ENCODE measurements at places on chromosomes 6 and 20.
A peak's percentile ranks its signal among the peaks of the same experiment; 100 is the strongest.

- DNase-seq, result no peak
Measured at GRCh38 chr6:48417927-48418326, 306.9 kb upstream of the PTCHD4 start.

GRCh38 chr6:155291291-155291690 lies 23.0 kb downstream of the TFB1M start:
- no peak for DNase-seq

DNA sequence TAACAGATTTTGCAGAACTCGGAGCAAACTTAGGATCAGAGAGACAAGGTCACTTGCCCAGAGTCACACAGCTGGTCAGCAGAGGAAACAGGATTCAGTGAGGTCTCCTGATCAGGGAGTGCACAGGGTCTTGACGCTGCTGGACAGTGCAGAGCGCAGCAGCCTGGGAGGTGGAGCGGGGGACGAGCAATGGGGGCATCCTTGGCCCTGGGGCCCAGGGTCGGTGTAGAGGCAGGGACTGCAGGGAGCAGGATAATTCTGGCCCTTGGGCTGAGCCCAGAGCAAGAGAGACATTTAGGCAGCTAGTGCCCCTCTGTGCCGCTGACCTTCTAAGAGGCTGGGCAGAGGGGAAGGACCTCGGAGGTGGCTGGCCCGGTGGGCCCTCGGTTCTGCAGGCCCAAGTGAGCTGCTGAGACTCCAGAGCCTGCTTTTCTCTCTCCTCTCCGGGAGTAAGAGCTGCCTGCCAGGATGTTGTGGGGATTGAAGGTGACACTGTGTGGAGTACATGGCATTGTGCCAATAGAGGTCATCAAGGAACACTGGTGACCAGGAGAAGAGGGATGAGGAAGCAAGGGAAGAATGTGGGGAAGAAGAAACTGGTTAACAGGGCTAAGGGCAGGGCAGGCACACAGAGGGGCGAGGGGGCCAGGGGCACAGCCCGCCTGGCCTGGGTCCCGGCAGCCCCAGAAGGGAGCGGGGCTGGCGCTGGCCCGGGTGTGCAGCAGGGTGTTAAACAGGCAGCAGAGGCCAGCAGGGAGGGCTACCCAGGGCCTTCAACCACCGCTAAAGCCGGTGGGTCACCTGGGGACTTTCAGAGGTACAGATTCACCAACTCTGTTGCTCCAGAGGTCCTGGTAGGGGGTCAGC lies 122.0 kb downstream of the AGPAT4 start:
- DNase-seq, result no peak

- DNase-seq, result no peak
Measured at GRCh38 chr20:31606804-31607639, 1.9 kb downstream of the ID1 start.

DNA sequence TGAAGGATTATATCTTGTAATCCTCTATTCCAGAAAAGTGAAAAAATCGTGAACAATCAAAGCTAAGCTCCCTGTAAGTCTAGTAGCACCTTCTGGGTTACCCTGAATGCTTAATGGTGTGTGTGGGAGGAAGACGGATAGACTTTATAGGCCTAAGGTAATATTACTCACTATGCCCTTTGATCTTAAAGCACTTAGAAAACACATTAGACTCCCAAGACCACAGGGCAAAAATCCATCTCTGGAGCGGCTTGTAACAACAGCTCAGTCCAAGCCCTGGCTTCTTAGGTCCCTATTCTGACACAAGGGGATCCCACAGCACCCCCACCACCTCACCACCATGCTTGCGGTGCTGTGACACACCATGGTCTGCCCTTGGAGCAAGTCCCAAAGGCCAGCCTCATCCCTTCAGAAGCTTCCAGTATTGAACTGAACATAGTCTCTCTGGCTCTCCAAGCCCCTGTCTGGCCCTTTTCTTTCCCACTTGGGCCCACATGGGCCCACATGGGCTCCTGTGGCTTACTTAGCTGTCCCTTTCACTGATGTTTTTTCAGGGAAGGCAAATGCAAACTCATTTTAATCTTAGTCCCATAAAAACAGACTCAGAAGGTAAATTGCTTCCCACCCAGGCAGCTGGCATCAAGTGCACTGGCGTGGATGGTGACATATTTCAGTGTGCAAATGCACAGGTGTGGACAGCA lies 28.3 kb downstream of the C6orf132 start:
- DNase-seq, result no peak

- no peak for DNase-seq
Measured at GRCh38 chr20:62367633-62368391, 700 bp upstream of the LAMA5 start.

DNA sequence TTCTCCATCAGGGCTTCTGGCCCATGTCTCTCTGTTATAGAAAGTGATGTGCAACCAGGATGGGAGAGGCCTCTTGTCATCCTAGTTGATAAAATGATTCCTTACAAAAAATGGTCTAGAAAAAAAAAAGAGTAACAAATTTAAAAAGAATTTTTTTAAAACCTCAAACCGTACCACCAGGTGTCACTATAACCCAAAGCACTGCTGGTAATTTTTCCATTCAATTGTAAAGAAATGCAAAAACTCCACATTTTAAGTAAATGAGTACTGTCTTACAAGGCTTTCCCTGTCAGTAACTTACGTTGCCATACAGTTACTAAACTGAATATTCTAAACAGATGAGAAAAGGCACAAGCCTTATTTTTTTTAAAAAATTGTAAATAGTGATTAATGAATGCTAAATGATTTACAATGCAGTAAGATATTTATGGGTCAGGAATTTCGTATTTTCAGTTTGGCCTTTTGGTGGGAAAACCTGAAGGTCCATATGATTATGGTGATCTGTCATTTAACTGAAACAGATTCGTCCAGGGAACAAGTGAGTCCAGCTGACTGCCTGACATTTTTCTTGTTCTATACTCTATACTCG lies 95.4 kb downstream of the OGFRL1 start:
- DNase-seq, result no peak

DNA sequence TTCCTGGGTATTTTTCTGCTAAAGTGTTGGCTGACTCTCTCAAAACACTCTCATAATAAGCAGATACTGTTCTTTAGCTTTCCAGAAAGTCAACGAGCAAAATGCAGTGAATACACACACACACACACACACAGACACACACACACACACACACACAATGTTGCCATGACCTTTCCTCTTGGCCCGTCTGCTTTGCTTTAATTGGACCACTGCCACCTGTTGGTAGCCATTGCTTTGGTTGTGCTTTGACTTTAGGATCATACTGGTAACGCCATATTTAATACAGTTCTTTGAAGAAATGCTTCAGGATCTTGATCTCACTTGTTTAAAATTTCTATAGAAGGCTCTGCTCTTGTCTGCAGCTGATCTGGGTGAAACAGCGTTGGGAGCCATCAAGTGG lies 4.4 kb downstream of the FIG4 start:
- peak; percentile 9 for DNase-seq

- no peak for DNase-seq
Measured at GRCh38 chr6:119142041-119142440, 63.6 kb upstream of the FAM184A start.

- DNase-seq, result no peak
Measured at GRCh38 chr6:31476515-31477139, 21.3 kb upstream of the MICB start.

- no peak for DNase-seq
Measured at GRCh38 chr6:925656-926213, 232.8 kb upstream of the EXOC2 start.

DNA sequence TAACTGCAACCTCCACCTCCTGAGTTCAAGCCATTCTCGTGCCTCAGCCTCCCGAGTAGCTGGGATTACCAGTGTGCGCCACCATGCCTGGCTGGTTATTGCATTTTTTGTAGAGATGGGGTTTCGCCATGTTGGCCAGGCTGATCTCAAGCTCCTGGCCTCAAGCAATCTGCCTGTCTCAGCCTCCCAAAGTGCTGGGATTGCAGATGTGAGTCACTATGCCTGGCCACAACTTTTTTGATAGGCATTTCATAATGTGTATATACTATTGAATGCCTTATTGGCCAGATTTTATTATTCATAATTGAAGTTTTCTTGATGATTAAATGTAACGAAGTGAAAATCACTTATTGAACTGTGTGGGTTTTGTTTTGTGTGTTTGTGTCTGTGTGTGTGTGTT lies 27.9 kb downstream of the FIG4 start:
- DNase-seq, result no peak

- no peak for DNase-seq
Measured at GRCh38 chr6:125700581-125701353, 48.7 kb upstream of the HEY2 start.

GRCh38 chr6:169145991-169146501 lies 107.6 kb downstream of the THBS2 start:
- DNase-seq, result no peak

- no peak for DNase-seq
Measured at GRCh38 chr6:29831776-29832175, 4.2 kb downstream of the HLA-G start.

DNA sequence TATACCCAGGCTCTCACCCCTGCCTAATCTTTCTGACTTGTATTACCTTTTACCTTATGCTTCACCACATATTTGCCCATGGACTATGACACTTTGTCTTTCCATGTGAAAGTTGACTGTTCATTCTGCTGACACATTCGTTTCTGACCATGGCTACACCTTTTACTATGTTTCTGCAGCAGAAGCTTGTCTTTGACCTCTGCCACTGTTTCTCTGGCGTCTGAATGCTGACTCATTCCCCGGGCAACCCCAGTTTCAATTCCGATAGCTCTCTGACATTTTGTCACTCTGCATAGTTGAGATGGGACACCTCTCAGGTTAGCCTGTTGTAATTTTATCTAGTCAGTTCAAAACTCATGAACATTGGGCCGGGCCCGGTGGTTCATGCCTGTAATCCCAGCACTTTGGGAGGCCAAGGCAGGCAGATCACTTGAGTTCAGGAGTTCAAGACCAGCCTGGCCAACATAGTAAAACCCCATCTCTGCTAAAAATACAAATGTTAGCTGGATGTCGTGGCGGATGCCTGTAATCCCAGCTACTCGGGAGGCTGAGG lies 50.7 kb downstream of the SLC26A8 start:
- DNase-seq, result peak; percentile 57

DNA sequence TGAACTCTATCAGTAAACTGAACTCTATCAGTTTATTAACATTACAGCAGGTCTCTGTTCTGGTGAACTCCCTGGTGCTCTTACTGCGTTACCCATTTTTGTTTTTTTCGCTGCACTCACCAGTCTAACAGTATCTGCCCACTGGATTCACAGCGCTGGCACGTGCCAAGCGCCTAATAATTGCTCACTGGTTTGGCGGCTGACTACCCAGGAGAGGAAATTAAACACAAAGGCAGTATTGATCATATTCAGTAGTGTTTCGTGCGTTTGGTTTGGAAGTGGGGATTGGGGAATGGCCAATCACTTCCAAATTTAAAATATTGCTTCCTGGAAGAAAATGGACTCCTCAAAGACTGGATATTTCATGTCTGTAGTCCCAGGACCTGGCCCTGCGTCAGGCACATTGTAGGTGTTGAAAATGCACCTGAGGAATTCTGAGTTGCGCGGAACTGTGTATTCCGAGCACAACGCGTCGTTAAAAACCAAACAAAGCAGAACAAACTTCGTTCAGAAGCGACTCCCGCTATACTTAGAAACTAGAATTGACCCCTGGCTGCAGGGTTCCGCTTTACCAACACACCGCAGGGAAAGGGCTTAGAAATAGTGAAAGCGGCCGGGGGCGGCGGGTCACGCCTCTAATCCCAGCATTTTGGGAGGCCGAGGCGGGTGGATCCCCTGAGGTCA lies 1.1 kb upstream of the RPS12 start:
- peak; percentile 37 for DNase-seq

DNA sequence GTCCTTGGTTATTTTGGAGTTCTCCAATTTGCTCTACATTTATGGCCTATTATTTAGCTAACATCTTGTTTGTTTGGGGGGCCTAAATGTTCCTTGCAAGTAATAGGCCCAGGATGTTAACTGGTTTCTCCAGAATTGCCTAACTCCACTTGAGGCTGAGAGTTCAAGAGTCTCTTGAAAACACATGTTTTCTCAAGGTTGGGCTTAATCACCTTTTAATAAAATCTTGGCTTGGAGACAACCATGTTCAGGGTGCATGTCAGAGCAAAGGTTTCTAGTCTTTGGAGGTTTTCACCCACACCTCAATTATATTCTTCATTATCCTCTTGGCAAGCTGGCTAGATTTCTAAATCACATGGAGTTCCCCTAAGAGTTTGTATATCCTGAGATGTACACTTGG lies 54.2 kb downstream of the KLHL31 start:
- DNase-seq, result no peak

GRCh38 chr20:58718729-58719128 lies 26.1 kb downstream of the NPEPL1 start:
- DNase-seq, result no peak

GRCh38 chr20:41161886-41162285 lies 24.5 kb downstream of the PLCG1 start:
- no peak for DNase-seq

GRCh38 chr6:21955951-21956350 lies 340.9 kb downstream of the PRL start:
- no peak for DNase-seq

DNA sequence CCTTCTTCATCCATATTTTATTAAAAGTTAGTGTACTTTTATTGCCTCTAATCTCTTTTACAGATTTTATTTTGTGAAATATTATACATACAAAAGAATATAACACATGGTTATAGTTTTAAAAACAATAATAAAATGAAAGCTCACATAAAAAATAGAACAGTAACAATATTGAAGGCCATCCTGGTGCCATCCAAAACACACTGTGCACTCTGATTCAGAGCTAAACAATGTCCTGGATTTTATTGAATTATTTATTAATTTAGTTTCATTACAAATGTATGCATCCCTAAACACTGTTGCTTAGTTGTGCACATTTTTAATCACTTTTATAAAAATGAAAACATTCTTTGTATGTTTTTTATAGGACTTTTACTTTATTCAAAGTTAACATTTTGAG lies 32.9 kb downstream of the RNF217 start:
- no peak for DNase-seq

DNA sequence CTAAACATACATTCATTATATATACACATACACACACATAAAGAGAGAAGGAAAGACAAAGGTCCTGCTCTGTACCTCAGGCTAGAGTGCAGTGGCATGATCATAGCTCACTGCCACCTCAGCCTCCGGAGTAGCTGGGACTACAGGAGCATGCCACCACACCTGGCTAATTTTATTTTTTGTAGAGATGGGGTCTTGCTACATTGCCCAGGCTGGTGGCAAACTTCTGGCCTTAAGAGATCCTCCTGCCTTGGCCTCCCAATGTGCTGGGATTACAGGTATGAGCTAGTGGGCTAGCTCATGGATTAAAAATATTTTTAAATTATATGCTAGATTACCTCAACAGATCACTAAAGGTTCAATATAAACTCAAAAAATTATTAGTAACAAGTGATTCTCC lies 30.3 kb downstream of the NUDT3 start:
- no peak for DNase-seq

- no peak for DNase-seq
Measured at GRCh38 chr6:43706788-43707187, 19.2 kb upstream of the MRPS18A start.

DNA sequence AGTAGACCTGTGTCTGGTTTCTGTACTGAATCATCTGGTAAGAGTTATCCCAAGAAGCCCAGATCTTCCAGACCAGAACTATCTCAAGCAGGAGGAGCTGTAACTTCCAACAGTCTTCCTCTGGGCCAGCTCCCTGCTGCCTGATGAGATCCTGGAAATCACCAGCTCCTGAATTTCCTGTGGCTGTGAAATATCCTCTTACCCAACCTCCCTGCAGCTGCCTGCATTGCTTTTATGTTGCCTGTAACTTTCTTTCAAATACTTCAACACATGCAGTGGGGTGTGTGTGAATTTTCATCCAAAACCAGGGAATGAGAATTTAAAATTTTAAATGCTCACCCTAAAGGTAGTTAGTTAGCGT lies 160.5 kb upstream of the LAMP5 start:
- no peak for DNase-seq
